ACHN (cell line): ENCODE measurements at places on chromosomes 3 and 15.

GRCh38 chr15:100879464-100880138 is at the start of gene ALDH1A3:
TSS of gene ALDH1A3 (plus strand) at chr15:100879831. CDS start at chr15:100879908, 77 bp downstream.
- peak; percentile 74 for DNase-seq

DNA sequence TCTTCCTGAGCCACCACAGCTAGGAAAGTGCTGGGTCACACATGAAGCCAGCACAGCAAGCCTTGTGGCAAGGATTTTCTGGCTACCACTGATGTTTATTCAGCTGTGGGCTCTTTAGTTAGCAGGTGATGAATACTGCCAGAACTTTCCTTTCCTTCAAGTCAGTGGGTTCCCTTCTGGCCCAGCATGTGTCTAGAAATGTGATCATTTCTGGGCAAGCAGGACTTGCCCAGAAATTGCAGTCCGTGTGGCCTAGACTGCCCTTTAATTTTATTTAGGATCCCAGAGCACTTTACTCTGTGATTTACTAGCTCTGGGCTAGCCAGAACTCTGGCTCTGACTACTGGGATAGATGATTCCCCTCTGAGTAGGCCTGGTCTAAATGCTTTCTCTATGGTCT is 397.5 kb downstream of the ZIC4 start:
- DNase-seq, result no peak

GRCh38 chr3:128344052-128344735 is 122.5 kb downstream of the DNAJB8 start:
- no peak for DNase-seq

- DNase-seq, result no peak
Measured at GRCh38 chr3:152192050-152192449, 76.7 kb upstream of the MBNL1 start.

DNA sequence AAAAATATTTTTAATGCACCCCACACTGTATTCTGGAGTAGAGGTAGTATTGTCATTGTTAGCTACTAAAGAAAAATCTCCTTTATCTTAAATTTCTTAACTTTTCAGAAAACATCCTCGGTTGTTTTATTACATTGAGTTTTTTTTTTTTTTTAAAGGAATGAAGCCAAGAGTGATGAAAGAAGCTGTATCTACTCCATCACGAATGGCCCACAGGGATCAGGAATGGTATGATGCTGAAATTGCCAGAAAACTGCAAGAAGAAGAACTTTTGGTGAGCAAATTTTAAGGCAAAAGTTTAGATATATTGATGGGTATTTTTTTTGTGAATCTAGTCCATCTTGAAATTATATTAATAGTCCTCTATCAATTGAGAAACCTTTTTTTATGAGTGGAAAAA is 49.7 kb upstream of the UTS2B start:
- DNase-seq, result no peak

- no peak for DNase-seq
Measured at GRCh38 chr3:8760091-8760490, 9.3 kb downstream of the OXTR start.

DNA sequence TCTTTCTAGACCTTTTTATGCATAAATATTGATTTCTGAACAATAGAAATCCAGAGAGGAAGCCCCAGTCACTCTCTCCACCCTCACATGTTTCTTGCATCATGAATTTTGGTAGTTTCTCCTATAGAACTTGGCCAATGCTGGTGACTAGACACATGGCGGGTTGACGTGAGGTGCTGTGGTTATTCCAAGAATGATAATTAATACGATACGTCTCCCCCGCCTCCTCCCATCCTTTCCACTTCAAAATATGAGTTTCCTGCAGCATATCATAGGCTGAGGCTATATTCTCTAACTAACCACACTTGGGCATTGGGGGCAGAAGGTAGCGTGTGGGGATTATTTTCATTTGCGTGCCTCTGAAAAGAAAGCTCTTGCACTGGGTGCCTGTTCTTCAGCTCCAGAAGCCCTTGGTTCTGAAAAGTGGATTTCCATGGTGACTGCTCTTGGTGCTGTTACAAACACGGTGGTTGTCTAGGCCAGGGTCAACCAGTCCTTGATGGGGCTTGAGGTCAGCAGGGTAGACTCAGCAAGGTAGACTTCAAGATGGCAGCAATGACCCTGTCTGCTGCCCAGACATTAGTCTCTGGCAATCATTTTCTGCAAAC is 5.3 kb downstream of the TNFSF10 start:
- no peak for DNase-seq

DNA sequence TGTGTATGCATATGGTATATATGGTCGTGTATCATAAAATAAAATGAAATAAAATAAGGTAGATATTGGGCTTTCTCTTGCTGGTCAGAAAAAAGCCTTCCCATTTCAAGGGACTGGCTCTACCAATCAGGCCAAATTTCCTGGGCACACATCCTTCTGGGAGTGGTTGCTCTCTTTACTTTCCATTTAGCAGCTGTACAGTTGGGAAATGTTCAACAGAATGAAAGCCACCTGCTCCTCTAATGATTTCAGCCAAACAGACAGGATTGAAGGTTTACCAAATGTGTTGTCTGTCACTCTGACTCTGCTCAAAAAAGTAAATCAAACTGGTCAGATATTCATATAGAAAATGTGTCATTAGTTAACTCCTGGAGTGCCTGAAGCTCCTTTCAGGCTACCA is 380.4 kb downstream of the ROBO2 start:
- DNase-seq, result no peak

DNA sequence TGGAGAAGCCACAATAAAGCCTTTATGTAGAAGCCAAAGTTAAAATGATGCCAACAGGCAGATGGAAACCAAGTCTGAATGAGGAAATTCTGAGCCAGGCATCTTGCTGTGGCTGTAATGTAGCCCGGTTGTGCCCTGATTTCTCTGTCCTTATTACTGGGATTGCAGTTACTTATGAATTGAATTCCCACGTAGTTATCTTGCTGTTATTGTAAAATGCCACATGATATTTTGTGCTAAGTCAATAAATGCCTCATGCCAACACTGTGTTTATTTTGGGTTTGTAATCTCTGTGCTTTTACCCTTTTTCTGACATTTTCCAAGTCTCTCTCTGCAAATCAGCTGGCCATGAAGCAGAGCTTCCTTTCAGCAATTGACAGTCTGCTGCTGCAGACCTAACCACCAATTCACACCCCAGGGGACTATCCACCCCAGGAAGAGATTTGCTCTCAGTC is 486.1 kb upstream of the GOLIM4 start:
- no peak for DNase-seq

- no peak for DNase-seq
Measured at GRCh38 chr15:101353240-101353639, 58.2 kb upstream of the SNRPA1 start.

- no peak for DNase-seq
Measured at GRCh38 chr3:133709139-133709750, 36.9 kb upstream of the TF start.

DNA sequence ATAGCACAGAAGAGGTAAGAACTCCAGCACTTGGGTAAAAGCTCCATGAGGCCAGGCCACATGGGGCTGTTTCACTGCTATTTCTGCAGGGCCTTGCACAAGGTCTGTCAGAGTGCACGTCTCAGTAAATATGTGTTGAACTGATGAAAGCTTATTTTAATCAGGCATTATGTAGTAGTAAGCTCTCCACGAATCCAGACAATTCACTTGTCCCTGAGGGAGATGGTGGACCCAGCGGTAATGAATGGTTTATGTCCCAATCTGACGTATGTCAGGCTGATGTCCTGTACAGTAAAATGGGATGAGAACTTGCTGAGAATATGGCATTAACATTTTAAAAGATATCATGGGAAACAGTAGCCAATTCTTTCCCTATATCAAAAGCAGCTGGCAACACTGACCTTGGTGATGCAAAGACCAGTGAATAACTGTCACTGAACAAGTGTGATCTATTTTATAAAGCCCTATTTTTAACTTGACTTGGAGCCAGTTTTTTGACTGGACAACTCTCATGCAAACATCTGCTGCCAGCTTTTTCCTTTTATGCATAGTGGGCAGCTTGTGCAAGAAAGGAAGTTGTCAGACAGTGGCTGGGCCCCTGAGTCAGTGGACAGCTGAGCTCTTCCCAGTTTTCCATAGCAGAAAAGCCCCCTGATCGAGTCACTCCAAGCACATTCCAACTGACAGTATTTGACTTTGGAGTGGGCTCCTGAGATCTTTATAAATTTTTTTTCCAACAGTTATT is 519.8 kb upstream of the MDFIC2 start:
- no peak for DNase-seq

GRCh38 chr3:139694542-139694941 is 16.8 kb upstream of the NMNAT3 start:
- DNase-seq, result no peak

GRCh38 chr3:194561306-194561974 is 71.8 kb downstream of the TMEM44 start:
- DNase-seq, result no peak

- no peak for DNase-seq
Measured at GRCh38 chr15:36896949-36897348, 203.4 kb downstream of the MEIS2 start.

- DNase-seq, result no peak
Measured at GRCh38 chr3:45126730-45127129, 19.4 kb downstream of the CDCP1 start.

DNA sequence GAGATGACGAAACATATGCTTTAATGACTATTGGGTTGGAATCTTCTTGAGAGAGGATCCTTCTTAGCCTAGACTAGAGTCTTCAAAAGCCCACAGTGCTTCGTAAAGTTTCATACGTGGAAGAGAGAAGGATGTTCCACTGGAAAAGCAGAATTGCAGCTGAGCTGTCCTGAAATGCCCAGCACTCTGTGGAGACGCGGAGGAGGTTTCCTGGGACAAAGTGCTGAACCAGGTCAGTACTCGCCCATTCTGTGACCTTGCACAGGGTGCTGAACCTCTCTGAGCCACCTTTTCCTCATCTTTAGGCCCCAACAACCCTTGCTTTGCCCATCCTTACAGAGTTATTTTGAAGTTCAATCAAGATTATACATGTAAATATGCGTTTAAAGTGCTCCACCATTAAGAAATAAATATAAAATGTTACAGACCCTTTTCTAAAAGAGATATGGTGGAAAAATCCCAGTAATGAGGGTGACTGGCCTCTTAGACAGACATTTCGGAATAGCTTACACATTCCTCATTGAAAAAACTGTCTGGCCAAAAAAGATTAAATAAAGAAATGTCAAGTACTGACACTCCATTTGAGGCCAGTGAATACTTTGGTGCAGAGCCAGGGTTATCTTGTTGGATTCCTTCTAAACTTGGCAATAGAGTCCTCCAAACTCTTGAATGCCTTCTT is 4.2 kb upstream of the MAGEF1 start:
- DNase-seq, result no peak

- no peak for DNase-seq
Measured at GRCh38 chr3:171976526-171976925, 62.9 kb upstream of the FNDC3B start.

GRCh38 chr3:39934696-39935095 is 125.3 kb downstream of the MYRIP start:
- no peak for DNase-seq

GRCh38 chr3:4392992-4393391 is 74.1 kb downstream of the SUMF1 start:
- no peak for DNase-seq

- peak; percentile 42 for DNase-seq
Measured at GRCh38 chr15:47987908-47988532, 132.8 kb upstream of the SLC24A5 start.

- DNase-seq, result no peak
Measured at GRCh38 chr3:178005961-178006360, 530.3 kb upstream of the KCNMB2 start.

DNA sequence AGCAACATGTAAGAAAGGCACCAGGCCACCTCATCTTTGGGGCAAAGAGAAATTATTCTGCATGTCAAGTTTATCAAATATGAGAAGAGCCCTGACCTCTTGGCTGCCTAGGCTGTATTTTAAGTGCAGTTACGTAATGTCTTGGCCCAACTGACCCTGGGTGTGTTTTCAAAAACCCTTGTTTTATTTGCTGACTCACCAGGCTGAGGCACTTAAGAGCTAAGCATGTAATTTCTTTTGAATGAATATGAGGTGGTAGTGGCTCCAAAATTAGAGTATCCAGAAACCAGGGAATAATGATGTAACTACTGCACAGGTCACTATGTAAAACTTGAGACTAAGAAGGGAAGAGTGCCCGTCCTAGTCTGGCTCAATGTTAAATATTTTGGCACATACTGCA is 24.3 kb downstream of the PGPEP1L start:
- peak; percentile 11 for DNase-seq

GRCh38 chr3:64327100-64327804 is 102.0 kb upstream of the PRICKLE2 start:
- no peak for DNase-seq

- no peak for DNase-seq
Measured at GRCh38 chr3:2485027-2485375, 386.3 kb downstream of the CNTN4 start.

GRCh38 chr3:73601481-73601880 is 23.3 kb downstream of the PDZRN3 start:
- no peak for DNase-seq

GRCh38 chr15:52118969-52119749 is 6.6 kb upstream of the BCL2L10 start:
- no peak for DNase-seq

DNA sequence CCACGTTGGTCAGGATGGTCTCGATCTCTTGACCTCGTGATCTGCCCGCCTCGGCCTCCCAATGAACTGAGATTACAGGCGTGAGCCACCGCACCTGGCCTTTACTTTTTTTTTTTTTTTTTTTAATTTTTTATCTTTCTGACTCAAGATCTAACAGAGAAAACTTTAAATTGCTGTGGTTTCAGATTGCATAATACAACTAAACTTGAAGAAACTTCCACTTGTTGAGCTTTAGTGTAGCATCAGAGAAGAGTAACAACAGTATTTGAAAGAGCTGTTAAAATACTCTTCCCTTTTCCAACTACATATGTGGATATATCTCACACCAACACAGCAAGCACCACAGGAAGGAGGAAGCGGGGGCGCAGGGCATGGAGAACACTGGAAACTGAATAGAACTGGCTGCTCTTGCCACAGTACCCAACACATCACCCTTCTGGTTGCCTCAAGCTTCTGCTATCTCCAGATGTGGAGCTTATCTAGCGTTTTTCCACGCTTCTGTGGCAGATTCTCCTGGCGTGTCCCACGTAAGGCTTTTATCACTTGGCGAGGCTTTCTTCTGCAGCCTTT is 45.4 kb downstream of the MAP6D1 start:
- no peak for DNase-seq

- no peak for DNase-seq
Measured at GRCh38 chr3:184659797-184660301, 52.0 kb downstream of the MAGEF1 start.

- no peak for DNase-seq
Measured at GRCh38 chr3:186869253-186870100, 27.0 kb downstream of the ADIPOQ start.

DNA sequence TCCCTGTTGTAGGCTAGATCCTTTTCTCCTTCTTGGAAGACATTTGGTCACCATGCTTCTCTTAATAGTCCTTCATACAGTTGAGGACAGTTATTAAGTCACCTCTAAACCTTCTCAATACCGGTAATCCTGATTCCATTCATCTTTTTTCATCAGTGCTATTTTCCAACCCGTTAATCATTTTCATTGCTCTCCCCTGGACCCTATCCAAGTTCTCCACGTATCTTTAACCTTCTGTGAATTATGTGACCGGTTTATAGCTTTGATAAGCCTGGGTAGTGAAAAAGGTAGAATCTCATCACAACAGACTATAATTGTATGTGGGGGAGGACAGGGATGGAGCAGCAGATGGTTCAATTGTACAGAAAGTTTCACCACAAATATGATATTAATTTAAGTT is 168.5 kb downstream of the MECOM start:
- no peak for DNase-seq
